Tongue (tissue), 3 donors: ENCODE measurements at places on chromosomes 1 and 21. TPM values are rescaled to one million over a fixed set of nuclear protein-coding genes. Genes with fewer than 3 reads are reported as not detected.

The GPATCH4 gene
- 14.5 TPM for total RNA-seq

The GSTM1 gene
- total RNA-seq: not detected

GRCh38 chr1:89942825-89943658, 51.9 kb upstream of the ZNF326 start:
- DNase-seq: no peak

The MAP10 gene
- total RNA-seq: 4.8 TPM

- DNase-seq: no peak
These were observed 190.1 kb downstream of the BARHL2 start for GRCh38 chr1:90526954-90527353.

DNA sequence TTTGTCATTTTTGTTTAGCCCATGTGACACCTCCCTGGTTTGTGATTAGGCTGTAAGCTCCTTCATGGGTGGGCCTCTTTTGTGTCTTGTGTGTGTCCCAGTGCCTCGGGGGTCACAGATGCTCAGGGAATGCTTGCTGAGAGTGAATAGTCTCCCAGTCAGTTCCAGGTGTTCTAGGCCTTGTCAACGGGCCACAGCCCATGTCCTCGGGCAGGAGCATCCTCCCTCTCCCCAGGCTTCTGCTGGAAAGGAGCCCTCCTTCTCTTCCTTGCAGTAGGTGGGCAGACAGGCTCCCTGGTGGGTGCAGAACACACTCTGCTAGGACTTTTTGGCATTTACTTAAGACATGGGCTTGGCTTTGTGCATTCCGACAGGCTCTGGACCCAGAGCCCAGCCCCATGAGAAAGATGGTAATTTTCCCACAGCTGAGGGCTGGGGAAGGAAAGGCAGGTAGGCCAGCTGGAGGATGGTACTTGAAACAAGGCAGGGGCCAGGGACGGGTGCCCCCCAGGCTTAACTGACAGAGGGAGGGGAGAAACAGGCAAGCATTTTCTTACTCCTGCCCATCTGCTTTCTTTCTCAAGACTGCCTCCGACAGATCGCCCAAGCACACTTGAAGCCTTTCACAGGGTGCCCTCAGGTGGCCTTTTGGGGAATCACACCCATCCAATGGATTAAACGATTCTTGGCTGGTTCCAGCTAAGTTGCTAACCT, 7.1 kb upstream of the CPLANE2 start:
- peak; percentile 92 for DNase-seq

The TMEM61 gene
- total RNA-seq: not detected

- DNase-seq: no peak
These were observed 34.6 kb upstream of the FHAD1 start for GRCh38 chr1:15212216-15212953.

GRCh38 chr1:63010913-63011660, 227.2 kb downstream of the ATG4C start:
- peak; percentile 31 for DNase-seq

GRCh38 chr1:73411479-73411878, 786.5 kb downstream of the LRRIQ3 start:
- peak; percentile 4 for DNase-seq

DNA sequence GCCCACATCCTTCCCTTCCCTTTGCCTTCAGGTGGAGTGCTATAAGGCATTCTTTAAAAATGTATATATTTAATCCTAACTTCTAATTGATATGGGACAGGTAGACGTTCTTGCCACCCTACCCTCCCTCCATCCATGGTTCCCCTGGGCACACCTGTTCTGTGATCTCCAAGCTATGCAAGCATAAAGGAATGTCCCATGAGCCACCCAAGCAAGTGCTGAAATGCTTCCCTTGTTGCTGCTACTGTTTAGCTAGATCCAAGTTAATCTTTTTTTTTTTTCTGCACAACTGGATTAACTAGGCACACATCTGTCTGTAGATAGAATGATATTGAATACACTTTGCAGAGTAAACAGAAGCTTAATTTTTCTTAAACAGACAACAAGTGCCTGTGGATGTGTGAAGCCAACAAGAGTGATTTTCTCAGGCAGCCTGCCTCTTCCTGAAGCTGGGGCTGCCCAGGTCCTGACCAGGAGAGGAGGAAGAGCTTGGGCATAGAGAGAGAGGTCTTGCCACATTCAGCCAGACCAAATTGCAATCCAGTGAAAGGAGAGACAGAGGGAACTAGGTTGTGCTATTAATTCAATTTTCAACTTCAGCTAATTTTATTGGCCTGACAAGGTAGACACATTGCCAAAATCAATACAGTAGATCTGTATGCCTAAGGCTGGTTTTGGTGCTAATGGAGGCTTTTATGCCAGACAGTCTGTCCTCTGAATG, 28.2 kb upstream of the ATP1B1 start:
- no peak for DNase-seq

GRCh38 chr1:91804546-91805023, 81.4 kb downstream of the TGFBR3 start:
- DNase-seq: no peak

- no peak for DNase-seq
These were observed 23.1 kb downstream of the VASH2 start for GRCh38 chr1:212973426-212973825.

DNA sequence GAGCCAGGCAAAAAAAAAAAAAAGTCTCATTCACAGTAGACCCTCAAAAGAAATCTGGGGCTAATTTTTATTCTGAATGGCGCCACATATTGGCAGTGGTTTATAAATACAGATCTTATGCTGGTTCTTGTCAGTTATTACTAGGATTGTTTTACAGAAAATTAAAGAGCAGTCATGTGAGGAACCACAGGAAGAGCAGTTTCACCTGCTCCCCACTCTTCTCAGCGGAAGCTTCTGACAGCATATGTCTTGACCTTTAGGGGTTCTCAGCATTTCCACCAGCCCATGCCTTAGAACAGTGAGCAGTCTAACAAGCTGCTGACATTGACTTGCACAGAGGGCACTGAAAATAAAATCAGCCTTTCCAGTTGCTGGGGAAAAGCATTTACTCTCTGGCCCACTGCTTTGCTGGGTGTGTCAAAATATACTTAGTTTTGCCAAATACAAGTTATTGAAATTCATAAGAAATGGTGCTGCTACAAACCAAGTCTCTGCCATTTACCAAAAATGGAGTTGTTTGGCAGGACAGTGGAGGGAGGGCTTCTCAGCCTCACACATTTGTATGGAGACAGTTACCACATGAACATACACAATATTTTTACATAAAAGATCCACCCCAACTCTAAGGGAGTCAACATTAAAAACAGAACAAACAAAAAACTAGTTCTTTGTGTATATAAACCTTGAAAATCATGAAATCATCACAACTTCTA, 144.2 kb downstream of the SYT2 start:
- DNase-seq: no peak

The FCRL1 gene
- total RNA-seq: 1.2 TPM

The OLFML3 gene
- total RNA-seq: 80.7 TPM

- no peak for DNase-seq
These were observed 62.8 kb upstream of the DPH5 start for GRCh38 chr1:101088431-101088830.

The SEC16B gene
- total RNA-seq: 9.6 TPM

The C1QA gene
- 15.8 TPM for total RNA-seq

DNA sequence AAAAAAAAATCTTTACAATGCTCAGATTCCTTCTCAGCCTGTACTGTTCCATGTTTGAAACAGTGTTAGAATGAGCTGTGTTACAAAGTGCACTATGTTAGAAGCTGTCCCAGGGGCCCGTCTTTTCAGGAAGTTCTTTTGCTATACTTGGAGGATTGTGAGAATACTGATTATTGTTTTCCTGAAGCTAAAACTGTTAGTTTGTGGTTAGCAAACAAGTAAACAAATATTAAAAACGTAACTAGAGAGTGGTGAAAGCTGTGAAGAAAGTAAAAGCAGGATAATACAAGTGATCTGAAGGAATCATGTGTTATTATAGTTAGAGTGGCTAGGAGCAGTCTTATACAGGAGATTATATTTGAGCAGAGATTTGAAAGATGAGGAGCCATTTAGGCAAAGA, 35.6 kb downstream of the CAMSAP2 start:
- no peak for DNase-seq

- peak; percentile 79 for DNase-seq
These were observed 726.2 kb downstream of the USP25 start for GRCh38 chr21:16455978-16456377.

GRCh38 chr1:246425139-246425794, 81.8 kb downstream of the SMYD3 start:
- DNase-seq: peak; percentile 19

GRCh38 chr1:47940779-47941178, 56.4 kb downstream of the TRABD2B start:
- peak; percentile 49 for DNase-seq

- peak; percentile 69 for DNase-seq
These were observed 1.3 kb upstream of the RC3H1 start for GRCh38 chr1:174023440-174023839.

DNA sequence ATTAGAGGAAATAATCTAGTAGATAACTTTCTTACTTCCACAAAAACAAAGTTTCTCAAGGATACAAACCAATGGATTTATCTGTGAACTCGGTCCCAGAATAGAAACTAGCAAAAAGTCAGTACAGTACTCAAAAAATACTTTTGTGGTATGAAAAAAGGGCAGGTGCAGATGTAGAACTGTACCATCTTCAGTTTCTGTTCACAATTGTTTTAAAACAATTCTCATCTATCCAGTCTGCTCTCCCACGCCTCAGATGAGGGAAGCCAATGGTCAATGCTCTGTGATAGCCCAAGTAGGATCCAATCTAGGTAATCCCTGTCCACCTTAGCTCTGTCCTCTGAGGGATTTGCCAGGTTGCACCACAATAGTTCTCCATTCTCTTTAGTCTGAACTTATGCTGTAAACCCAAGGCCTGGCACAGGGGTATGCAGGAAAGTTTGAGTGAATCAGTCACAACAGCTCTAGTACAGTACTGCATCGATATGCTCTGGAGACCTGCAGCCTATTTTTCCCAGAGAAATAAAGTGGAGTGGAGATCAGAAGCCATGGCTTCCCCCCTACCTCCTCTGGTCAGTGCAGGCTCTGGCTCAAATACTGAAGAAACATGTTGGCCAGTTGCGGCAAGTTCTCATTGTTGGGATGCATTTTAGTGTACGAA, 1.4 kb downstream of the KTI12 start:
- DNase-seq: peak; percentile 2

GRCh38 chr1:171263901-171264300, 15.6 kb downstream of the FMO1 start:
- peak; percentile 79 for DNase-seq

The FHL3 gene
- 96.5 TPM for total RNA-seq

The TFF3 gene
- 30.9 TPM for total RNA-seq

The SLC6A17 gene
- total RNA-seq: under 0.01 TPM

The GPBP1L1 gene
- 148 TPM for total RNA-seq

- DNase-seq: no peak
These were observed 429 bp downstream of the SRRM1 start for GRCh38 chr1:24643363-24644099.

- DNase-seq: no peak
These were observed 16.6 kb downstream of the ADARB1 start for GRCh38 chr21:45090966-45091365.

The HOOK1 gene
- 9.6 TPM for total RNA-seq

- no peak for DNase-seq
These were observed 477.1 kb upstream of the NEGR1 start for GRCh38 chr1:72759486-72759885.
